ENCODE measurements at places on chromosomes 3 and 15. TPM values are rescaled to one million over a fixed set of nuclear protein-coding genes. Genes with fewer than 3 reads are reported as not detected.

DNA sequence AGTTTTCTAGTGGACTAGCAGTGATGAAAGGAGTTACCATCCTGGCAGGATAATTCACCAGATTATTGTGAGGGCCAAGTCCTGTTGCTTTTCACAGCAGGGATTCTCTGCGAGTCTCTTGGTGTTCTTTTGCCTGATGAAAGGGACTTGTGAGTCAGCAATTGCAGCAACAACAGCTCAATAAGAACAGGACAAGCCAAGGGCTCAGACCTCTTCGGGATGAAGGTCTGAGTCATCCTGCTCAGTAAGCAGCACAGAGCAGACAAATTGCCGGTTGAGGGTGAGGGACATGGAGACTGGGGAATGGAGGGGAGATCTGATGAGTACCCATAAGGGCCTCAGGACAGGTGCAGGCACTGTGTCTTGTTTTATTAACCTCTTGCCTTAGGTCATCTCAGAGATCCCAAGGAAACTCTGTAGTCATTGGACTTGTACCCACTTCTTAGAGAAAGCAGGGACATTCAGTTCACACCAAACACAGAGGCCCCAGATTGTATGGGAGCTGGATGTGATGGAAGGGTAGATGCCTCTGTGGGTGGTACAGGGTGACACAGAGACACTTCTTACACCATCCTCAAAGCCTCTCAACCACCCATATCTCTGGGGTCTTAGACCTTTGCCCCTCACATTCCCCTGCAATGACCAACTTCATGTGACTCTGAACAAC is 173.8 kb upstream of the TLE3 start:
- no peak for DNase-seq

- DNase-seq: peak; percentile 84
Measured at GRCh38 chr3:13393427-13394360, 26.4 kb downstream of the NUP210 start.

DNA sequence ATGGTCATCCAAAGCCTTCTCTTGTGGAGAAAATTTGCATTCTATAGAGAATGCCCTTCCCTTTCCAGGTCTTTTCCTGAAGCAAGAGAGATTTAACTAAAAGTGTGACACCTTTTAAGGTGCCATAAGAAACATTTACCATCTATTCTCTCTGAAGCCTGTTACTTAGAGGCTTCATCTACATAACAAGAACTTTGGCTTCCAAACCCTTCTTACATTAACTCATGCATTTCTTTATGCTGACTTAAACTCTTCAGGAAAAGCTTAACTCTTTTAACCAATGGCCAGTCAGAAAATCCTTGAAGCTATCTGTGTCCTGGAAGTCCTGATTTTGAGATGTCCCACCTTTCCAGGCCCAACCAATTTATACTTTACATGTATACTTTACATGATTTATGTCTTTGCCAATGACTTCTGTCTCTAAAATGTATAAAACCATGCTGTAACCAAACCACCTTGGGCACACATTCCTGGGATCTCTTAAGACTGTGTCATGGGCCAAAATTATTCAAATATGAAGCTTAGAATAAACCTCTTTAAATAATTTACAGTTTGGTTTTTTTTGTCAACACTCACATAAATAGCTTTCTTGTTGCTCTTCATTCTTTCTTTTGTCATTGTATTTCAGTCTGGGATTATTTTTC is 472.6 kb upstream of the NECTIN3 start:
- DNase-seq: no peak

DNA sequence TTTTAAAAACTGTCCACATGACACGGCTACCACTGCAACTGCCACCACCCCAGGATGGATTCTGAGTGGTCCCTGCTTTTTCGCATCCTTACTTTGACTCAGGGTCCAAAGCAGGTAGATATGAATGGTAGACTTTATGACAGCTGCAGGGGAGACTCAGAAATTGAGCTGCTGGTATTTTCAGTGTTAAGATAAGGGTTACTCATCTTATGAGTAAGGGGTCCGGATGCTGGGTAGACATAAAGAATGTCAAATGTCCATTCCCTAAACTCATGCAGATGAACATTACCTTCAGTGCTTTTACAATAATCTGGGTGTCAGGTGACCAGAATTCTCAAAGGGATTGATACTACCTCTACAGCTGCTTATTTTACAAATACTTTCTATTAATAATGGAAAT is 25.9 kb upstream of the BBX start:
- no peak for DNase-seq

- DNase-seq: no peak
Measured at GRCh38 chr15:29396176-29396811, 126.7 kb upstream of the NSMCE3 start.

DNA sequence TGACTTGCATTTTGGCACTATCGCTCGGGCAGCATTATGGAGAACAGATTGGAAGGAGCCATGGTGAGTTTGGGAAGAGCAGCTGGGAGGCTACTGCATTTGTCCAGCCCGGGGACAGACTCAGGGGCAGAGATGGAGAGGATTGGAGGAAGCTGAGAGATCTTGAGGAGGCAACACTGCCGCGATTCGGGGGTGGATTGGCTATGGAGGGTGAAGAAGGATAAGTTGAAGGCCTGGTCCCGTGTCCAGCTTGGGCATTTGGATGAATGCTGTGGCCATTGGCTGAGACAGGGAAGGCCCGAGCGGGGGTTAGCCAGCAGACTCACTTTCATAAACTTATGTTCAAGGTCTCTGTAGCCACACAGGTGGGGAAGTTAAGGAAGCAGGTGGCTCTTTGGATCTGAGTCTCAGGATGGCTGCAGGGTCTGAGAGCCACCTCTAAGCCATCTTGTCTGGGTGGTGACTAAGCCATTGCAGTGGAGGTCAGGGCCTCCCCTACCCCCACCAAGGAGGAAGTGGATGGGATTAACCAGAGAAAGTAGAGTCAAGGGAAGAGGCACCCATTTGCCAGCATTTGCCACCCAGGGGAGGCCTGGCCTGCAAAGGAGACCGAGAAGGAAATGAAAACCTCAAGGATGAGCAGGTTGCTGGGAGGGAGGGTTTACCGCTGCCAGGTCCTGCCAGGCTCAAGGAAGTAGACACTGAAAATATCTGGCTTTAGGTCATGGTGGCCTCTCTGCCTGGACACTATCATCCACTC is 144.0 kb upstream of the TLE3 start:
- no peak for DNase-seq

DNA sequence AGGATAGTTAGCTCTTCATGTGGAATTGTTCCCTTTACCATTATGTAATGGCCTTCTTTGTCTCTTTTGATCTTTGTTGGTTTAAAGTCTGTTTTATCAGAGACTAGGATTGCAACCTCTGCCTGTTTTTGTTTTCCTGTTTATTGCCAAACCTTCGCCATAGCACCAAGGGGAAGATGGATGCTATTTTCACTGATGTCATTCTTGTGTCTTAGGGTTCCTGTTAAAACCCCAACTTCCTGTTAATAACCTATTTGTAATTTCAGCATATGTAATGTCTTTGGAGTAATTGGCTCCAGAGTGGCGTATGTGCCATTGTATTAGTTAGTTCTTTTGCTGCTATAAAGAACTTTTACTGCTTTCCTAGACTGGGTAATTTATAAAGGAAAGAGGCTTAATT is 10.8 kb downstream of the SAMMSON start:
- no peak for DNase-seq

GRCh38 chr3:46566040-46566641 is at the start of gene LRRC2:
TSS of gene LRRC2 (minus strand) at chr3:46566302. CDS start at chr3:46551591, 14,711 bp downstream.
- DNase-seq: peak; percentile 75

GRCh38 chr3:112751564-112752512 is 94.8 kb downstream of the CD200R1L start:
- no peak for DNase-seq

DNA sequence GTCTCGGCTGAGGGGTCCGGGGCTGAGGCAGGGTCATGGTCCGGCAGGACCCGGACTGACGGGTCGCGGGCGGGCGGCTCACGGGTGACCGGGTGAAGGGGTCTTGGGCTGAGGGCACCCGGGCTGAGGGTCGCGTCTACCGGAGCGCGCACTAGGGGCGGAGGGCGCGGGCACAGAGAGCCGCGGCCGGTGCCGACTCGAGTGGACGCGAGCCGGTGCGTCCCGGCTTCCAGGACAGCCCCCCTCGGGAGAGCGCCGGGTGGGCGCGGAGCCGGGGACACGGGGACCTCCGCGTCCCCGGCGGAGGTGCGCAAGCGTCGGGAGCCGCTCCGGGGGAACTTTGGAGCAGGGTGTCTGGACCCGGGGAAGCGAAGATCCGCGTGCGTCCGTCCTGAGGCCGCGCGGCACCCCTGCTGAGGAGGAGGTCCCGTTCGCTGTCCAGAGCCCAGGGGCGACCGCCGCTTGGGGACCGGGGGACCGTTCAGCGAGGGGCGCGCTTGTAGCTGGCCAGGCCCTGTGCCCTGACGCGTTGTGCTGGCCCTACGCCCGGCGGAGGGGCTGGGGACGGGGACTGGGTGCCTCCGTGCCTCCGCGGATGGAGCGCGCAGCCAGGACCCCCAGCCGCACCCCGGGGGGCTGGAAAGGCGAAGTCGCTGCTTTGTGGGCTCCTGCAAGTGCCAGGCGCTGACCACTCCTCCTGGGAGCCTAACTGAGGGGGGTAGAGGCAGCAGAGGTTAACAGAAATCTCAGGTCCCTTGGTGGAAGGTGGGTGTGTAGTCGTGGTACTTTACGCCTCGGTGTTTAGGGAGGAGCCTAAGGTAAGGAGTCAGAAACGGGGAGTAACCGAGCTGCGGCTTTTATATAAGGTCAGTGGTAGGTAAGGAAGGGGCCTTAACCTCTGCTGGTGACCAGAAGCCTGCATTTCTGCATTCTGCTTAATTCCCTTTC is at the start of gene PPARG:
Gene PPARG (plus strand): TSS at position 889 of the 948 bp plus-strand sequence. CDS start 90,642 bp downstream, outside the sequence.
- DNase-seq: peak; percentile 62

- DNase-seq: no peak
Measured at GRCh38 chr3:150384296-150385212, 23.5 kb upstream of the TSC22D2 start.

GRCh38 chr15:36364377-36364776 is 215.0 kb upstream of the CDIN1 start:
- no peak for DNase-seq

DNA sequence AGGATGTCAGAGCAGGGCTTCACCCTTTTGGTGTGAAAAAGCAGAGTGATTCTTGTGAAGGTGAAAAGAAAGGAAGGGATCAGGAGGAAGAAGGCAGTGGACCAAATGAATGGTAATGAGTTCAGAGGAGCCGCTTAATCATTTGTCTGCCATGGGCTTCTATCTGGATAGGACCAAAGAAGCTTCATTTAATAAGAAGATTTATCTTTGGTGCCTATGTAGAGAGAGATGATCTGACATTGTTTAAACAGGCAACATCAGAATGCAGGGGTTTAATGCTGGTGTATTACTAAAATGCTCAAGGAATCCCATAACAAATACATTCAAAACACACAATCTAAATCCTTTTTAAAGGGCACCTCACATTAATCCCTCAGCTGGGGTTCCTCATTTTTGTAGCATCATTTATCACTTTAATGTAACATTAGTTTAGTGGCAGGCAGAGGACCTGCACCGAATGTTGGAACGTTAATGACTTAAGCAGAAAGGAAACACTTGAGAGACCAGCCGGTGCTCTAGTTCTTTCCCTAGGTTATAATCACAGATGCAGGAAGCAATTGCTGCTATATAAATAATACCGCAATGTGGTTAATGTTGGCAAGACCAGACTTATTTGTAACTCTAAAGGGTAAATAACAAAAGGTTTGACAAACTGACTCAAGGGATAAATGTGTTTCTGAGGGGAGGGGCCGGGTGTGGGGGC is 27.9 kb upstream of the IL1RAP start:
- no peak for DNase-seq

GRCh38 chr3:184306341-184306972 is 7.4 kb downstream of the PSMD2 start:
- no peak for DNase-seq

- no peak for DNase-seq
Measured at GRCh38 chr3:71366988-71367604, 216.4 kb downstream of the FOXP1 start.

DNA sequence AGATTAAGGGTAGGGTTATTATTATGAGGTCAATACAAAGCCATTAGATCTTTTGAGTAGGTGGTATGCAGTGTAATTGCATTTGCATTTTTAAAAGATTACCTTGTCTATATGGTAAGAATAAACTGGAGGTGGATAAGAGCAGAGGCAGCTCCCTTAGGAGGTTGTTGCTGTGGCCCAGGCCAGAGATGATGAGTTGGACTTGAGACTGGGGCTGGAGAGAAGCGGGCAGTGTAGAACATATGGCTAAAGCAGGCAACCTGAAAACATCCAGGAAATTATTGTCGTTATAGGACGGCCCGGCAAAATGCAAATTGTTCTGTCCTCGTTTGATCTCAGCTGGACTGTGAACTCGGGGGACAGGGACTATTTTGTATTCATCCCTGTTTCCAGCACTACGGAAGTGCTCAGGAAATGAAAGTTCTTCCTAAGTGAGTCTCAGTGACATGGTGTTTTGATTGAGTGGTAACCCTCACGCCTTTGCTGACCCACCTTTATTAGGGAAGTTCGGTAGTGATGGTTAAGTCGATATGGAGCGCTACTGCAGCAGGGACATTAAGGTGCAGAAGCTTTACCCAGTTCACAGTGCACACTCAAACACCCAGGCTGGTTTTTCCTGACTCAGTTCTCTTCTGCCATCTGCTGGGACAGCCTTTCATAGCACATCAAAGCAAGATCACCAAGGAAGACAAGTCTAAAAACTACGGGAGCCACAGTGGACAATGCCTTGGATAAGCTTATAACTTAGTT is 27.2 kb upstream of the VPS33B start:
- peak; percentile 63 for DNase-seq

DNA sequence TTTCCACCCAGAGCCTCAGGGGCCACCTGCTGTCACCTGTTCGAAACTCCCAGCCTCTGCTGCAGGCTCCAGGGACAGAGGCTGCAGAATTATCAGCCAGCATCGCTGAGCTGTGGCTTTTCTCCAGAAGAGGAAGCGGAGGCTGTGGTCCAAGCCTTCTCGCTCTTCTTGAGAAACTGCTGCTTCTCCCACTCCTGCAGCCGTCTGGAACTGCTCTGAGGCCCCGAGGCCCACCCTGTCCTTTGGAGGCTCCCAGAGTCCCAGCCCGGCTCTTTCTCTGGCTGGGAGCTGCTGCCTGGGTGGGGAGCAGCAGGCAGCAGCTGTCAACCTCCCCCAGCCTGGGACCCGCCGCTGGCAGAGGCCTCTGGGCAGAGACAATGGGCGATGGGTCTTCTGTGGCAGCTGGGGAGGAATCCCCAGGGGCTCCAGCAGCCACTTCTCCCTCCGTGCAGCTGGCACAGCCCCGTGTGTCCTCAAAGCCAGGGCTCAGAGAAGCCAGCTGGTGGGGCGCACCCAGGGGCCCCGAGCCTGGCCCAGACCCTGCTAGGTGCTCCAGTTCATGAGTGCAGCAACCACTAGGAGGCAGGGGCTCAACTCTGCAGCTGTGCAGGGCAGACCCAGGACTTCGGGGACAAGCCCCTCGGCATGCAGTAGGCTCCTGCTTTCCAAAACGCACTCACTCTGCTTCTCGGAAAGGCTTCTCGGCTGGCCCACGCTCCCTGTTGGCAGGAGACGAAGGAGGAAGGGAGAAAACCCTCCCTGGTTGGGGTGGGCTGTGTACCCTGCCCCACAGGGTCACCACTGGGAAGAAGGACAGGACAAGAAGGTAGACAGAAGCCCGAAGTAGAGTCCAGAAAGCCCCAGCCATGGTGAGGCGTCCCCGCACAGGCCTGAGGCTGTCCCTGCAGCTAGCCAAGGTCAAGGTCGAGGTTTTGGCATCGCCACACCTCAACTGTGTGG is 49.9 kb upstream of the FURIN start:
- DNase-seq: no peak

GRCh38 chr15:64775551-64776401 is at the start of gene RBPMS2:
TSS of gene RBPMS2 (minus strand) at chr15:64775589. CDS start at chr15:64775319, 270 bp downstream.
- peak; percentile 57 for DNase-seq

Gene SH3GL3
- total RNA-seq: not detected

Gene DNASE1L3
- 33.0 TPM for total RNA-seq

All from left lobe of liver (tissue), 2 donors.